ENCODE measurements at places on chromosomes 4 and X.

GRCh38 chrX:122833230-122833629, 350.8 kb upstream of the GRIA3 start:
- no peak for DNase-seq

DNA sequence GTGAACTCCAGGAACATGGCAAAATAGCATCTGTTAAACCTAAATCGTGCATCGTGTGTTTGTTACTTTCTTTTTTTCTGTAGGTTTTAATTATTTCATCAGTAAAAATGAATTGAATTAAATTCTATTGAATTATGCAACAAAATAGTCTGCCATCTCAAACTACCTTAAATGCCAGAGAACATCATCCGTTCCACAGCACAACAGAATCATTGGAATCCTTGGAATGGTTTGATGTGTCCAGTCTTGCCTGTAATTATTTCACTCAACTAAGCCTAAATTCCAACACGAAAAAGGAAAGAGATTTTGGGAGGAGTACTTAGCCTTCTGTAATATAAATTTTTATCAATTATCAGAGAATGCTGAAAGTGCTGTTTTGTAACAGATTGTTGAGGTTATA, 17.1 kb upstream of the SLC7A11 start:
- no peak for DNase-seq

GRCh38 chrX:130878350-130879341, 24.4 kb downstream of the ENOX2 start:
- DNase-seq = no peak

DNA sequence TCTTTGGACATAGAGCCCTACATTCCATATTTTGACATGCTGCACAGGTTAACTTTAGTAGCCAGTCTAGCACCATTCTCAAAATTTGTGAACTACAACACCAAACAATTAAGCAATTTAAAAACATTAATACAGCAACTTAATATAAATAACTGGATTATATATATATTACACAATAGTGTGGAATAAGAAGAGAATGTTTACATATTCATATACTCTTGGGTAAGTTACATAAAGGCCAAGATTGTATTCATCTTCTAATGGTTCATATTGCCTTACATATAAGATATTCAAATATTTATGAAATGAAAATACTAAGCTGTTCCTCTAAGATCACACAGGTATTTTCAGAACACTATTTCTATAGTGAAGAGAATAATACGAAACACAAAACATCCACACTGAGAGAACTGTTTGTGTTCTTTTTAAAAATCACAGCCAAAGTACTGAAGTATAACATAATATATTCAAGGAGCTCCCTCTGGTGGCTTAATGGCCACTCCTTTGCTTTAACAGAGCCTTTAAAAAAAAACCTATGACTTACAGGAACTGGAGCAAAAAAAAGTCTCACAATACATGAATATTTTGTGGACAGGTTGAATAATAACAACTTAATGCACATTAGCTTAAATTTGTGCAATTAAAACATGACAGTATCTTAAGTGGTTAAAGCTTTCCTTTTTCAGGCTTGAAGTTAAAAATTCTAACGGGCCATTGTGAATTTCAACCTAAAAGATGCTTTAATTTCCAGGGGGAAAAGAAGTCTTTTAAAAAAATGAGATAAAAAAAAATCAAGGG, 46.2 kb downstream of the NEK1 start:
- no peak for DNase-seq

DNA sequence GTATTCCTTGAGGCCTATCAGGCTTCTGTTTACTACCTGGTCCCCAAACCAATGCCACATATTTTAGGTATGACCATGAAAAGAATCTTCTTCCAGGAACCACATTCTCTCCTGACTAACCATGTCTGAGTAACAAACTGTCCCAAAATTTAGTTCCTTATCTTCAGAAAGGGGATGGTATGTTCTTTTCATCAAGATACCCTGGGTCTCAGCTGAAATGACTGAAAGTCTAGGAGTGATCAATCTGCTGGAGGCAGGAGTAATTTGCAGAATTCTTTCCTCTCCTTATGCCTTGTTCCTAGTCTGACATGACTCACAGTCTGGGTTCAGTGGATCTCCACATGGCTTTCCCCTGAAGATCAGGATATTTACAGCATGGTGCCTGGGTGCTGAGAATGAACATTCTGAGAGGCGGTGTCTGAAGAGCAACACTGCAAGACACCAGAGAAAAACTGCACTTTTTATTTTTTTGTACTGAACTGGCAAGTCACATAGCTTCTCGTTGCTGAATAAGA, 665.5 kb downstream of the TLL1 start:
- DNase-seq = no peak

GRCh38 chrX:84865113-84865512, 138.6 kb upstream of the APOOL start:
- no peak for DNase-seq

DNA sequence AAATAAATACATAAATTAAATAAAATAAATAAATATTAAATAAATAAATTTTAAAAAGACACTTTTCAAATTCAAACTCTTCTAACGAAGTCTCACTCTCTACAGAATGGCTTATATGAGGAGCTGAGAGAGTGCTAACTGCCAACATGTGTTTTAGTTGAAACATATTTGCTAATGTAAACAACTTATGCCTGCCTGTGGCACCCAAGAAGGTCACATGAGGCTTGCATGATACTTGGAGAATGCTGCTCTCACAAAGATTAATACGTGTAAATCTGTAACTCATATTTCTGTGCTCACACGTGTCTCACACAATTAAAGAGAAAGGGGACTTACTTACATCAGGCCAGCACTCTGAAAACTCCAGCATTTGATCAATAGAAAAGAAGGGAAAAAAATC, 43.2 kb upstream of the PITX2 start:
- no peak for DNase-seq

- no peak for DNase-seq
Observed at GRCh38 chrX:124435616-124436015, 89.3 kb downstream of the SH2D1A start.

DNA sequence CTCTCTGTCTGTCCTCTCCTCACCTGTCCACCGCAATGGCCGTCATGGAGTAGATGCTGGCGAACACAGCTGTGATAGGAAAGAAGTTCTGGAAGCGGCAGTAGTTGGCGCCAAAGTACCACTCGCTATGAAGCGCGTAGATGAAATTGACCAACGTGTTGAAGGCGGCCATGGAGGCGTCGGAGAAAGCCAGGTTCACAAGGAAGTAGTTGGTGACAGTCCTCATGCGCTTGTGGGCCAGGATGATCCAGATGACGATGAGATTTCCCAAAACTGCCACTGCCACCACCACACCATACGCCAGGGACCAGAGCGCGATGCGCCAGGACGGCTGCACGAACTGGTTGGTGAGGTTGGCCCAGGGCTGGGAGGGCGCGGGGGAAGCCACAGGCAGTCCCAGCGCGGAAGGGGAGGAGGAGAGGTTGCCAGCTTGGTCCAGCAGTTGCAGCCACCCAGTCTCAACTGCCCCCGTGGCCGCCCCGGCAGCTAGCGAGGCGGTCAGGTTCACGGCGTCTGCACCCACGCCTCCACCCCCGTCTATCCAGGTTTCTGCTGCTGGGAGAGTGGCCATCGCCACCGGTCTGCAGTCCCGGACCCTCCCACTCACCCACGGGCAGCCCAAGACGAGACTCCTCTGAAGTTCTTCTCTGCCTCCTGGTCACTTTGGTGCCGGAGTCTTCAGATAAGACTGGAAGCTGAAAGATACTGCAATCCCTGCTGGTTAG, 518 bp downstream of the TACR3 start:
- DNase-seq = no peak

DNA sequence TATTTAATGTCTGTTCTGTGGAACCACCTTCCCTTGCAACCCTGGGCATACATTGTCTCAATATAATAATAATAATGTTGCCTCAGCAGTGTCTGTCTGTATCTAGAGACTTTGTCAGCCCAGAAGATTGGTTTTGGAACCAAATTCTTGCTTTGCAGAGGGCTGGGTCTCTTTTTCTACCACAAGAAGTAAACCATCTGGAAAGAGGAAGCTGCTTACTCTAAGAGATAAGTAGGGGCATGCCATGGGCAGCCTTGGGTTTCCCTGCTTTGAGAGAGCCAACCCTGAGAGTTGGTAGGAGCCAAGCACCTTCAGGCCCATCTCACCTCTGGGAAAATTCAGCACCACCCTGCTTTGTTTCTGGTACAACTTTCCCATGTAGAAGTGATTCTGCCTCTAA, 27.0 kb downstream of the TMEM31 start:
- DNase-seq = no peak
